ENCODE measurements at places on chromosomes 4 and X.

DNA sequence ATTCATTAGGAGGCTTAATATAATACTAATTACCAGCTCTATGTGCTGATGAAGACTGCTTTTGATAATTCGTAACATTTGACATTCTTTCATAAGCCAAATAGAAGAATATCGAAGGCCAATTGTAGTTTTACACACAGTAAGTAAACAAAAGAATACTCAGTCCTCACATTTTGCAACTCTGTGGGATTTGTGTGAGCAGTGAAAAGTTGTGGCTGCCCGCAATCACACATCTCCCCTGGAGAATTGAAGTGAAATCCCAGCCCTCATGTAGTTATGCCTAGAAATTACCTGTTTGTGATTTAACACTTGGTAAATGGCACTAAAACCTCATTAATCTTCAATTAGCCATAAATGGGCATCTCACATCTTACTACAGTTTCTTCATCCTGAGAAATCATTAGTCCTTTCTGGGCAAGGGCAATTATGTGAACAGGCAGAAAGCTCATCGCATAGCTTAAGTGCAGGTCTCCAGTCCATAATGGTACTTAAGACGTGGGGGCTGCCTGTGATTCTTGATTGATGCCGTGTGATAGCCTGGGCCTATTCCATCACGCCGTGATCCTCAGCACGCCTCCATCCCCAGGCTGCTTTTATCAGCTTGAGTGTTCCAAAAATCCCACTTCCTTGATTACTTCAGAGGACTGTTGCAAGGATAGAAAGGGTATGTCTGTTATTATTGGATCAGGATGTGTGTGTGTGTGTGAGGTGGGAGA is 97.9 kb upstream of the METTL14 start:
- no peak for DNase-seq

- DNase-seq: no peak
Measured at GRCh38 chr4:100311181-100311580, 120.9 kb upstream of the DDIT4L start.

DNA sequence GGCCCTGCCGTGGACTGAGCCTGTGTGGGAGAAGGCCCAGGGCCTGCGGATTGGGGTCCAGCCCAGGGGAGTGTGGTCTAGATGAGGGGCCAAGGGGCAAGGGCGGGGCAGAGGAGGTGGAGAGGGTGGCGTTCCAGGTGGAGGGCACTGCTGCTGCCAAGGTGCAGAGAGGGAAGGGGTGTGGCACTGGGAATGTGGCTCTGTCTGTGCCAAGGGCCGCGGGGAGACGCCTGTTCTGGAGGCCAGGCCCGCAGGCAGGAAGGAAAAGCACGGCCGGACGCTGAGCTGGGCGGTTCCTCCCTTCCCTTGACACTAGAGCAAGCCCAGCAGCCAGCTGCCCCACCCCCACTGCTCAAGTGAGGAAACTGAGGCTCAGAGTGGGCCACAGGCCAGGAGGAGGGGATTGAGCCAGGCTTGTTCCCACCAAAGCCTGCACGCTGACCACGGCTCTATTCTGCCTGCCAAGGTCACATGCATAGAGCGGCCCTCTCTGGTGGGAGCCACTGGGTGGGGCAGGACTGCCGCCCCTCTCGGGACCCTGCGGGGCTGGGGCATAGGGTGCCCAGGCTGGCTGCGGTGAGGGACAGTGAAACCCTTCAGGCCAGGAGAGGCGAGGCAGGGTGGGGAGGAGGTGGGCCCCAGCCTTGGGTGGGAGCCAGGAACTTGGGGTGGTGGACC is 13.0 kb downstream of the SH3BP2 start:
- no peak for DNase-seq

DNA sequence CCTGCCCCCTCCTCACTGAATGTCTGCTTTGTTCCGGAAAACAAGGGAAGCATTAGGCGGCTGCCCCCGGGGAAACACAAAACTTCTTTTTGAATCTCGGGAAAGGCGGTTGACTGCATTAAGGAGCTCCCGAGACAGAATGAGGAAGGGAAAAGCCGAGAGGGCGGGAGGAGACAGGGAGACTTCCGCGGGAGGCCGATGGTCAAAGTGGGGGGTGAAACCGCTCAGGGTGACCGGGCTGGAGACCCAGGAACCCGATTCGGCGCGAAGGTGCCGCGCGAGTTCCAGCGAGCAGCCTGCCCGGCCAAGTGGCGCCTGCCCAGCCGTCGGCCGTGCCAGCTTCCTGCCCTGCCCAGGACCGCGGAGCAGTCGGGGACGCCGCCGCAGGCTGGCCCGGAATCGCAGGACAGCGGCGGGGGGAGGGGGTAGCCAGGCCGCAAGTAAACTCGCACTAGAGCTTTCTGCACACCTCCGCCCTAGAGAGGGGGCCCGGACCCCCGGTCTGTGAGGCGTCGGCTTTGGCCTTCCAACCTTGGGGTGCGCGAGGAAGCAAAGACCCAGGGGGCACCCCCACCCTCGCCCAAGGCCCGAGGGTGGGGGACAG is 55.1 kb upstream of the BCOR start:
- no peak for DNase-seq

- DNase-seq: no peak
Measured at GRCh38 chr4:10455133-10455532, 2.1 kb downstream of the ZNF518B start.

GRCh38 chrX:108270280-108270679 is 167.9 kb downstream of the COL4A6 start:
- no peak for DNase-seq

DNA sequence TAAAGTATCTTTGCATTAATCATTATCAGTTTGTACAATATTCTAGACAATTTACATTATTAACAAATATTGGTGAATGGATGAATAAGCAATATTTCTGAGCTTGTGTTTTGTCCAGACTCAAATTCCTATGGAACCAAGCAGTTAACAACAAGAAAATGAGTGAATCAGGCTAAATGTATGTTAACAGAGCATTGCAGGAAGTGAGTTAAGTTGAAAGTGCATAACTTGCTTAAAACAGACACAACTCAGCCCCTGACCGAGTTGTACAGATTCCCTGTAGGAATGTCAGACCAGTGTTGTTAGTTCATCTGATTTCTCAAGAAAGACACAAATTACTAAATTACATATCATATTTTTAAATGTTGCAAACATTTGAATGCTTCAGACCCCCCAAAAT is 23.7 kb upstream of the CSN1S1 start:
- DNase-seq: peak; percentile 59

- DNase-seq: no peak
Measured at GRCh38 chrX:154313147-154313546, 17.6 kb downstream of the TKTL1 start.

GRCh38 chrX:41720125-41720779 is 3.7 kb upstream of the GPR82 start:
- DNase-seq: peak; percentile 32

DNA sequence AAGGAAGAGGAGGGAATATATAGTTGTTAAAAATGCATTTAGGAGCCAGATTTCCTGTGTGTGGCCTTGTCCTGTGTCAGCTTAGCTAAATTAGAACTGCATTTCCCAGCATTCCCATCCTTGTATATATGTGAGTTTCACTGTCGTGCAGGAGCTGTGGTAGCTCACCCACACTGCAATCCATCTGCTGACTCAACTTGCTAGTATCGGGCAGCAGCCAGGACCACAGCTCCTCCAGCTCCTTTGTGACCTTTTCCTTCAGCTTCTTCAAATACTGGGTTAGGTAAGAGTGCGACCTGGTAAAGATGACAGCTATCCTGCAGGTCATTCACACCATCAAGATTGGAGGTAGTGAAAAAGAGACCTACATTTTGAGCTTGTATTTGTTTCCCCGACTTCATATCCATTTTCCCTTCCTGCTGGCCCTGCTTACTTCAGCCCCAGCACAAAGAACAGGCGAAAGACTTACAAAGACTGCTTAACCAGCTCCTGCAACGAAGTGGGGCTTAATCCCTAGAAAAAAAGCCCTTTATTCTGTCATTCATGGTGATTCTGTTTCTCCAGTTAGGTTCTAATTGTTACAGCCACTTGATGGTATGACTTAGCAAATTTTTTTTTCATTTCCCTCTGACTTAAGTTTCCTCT is 11.4 kb downstream of the ASIC5 start:
- DNase-seq: peak; percentile 3

GRCh38 chrX:118565853-118566252 is 70.2 kb downstream of the DOCK11 start:
- DNase-seq: no peak

DNA sequence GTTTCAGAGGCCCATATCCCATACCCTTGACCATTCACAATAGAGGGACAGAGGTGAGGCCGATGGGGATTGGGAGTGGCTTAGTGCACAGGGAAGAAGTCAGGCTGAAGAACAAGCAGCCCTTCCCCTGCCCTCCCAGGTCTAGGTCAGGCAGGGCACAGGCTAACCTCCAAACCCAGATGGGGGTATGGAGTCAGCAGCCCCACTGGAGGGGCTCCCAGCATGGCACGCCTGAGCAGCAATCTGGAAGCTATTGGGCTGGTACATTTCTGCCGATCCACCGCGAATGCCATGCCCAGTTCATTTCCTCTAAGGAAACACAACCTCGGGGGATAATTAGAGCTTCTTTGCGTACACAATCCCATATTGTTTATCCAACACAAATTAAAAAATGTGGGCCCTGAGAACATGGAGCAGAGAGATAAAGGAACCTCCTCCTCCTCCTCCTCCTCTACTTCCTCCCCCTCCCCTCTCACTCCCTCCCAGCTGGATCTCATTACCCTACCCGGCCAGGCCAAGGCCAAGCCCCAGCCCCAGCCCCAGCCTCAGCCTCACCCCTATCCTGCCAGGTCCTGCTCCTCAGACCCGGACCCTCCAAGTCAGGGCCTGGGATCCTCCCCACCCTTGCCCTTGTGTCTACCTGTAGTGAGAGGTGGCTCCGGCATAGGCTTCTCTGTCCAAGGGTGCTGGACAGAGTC is 83.0 kb downstream of the PJA1 start:
- no peak for DNase-seq

DNA sequence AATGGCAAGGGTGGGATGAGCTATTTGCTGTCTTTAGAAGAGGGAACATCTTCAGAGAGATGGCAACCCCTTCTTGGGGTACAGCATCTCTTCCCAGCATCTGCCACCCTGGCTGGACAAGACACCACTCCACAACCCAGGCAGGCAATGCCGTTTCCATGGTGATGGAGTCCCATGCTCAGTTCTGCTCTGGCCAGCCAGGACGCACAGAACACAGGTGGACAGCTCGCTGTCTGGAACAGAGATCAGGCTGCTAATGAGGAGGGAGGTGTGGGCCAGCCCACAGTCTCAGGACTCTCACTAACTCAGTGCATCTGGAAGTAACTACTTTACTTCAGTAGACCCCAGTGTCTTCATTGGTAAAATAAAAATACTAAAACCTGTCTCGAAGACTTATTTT is 321.0 kb upstream of the CPEB2 start:
- no peak for DNase-seq

GRCh38 chr4:25672756-25673155 is 17.1 kb downstream of the SLC34A2 start:
- DNase-seq: no peak

- no peak for DNase-seq
Measured at GRCh38 chrX:40943093-40943641, 142.1 kb upstream of the USP9X start.

DNA sequence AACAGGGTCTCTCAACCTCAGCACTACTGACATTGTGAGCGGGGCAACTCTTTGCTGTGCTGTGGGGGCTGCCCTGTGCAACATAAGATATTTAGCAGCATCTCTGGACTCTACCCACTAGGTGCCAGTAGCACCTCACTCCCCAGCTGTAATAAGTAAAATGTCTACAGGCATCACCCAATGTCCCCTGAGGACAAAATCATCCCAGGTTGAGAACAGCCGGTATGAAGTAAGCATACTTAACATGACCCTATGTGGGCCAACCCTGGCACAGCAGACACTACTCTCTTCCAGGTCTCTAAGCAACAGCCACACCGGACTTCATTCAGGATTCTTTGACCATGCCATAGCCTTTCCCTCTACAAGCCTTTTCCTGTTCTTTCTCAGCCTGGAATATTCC is 10.5 kb upstream of the MGST2 start:
- DNase-seq: peak; percentile 36
